ENCODE measurements at places on chromosomes 5 and 9. TPM values are rescaled to one million over a fixed set of nuclear protein-coding genes. Genes with fewer than 3 reads are reported as not detected.

DNA sequence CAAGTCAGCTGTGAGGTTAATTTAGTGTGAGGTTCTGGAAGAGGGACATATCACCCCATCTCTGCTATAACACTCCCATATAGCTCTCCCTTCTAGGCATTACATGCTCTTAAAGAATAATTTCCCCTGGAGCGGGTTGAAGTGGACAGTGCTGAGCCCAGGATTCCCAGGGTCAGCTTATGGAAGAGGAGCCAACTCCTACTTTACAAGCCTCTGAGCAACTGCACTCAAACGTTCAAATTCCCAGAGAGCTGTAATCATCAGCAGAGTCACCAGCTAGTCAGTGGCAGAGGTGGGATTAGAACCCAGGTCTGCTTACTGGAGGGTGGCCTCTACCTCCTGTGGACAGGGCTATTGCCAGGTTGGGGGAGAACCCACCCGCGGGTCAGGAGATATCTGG lies 1.4 kb downstream of the NEURL1B start:
- DNase-seq = no peak

Gene SLC45A2
- 2.0 TPM for total RNA-seq

DNA sequence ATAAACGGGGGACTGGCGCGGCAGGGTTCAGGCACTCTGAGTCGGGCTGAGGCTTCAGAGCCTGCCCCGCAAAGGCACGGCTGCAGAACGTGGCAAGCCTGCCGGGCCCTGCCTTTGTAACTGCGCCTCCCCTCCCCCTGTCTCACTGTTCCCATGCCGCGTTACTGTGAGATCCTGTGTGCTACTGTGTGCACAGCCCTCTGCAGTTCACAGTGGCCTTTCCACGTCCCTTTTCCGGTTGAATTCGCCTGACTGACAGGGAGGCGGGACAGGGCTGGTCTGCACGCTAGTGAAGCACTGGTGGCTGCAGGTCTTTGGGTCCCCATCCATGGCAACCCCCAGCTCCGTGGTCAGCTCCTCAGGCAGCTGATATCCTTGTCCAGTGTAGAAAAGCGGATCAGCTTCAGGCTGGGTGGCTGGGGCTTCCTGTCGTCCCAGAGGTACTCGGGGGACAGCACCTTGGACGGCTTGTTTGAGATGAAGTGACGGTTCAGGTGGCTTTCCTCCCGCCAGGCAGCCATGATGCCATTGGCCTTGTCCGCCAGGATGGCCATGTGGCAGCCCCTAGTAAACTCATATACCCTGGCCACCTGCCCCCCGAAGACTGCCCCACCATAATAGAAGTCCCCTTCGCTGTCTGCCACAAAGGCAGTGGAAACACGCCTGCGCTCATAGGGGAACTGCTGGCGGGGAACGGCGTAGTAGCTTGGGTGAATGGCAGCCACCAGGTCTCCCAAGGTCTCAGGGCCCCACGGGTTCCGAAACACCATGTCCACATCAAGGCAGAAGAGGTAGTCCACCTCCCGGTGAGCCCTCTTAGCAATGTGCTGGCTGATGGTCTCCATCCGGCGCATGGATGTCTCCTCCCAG lies 10.3 kb downstream of the GBGT1 start:
- DNase-seq = no peak

Gene BTNL3
- total RNA-seq = not detected

DNA sequence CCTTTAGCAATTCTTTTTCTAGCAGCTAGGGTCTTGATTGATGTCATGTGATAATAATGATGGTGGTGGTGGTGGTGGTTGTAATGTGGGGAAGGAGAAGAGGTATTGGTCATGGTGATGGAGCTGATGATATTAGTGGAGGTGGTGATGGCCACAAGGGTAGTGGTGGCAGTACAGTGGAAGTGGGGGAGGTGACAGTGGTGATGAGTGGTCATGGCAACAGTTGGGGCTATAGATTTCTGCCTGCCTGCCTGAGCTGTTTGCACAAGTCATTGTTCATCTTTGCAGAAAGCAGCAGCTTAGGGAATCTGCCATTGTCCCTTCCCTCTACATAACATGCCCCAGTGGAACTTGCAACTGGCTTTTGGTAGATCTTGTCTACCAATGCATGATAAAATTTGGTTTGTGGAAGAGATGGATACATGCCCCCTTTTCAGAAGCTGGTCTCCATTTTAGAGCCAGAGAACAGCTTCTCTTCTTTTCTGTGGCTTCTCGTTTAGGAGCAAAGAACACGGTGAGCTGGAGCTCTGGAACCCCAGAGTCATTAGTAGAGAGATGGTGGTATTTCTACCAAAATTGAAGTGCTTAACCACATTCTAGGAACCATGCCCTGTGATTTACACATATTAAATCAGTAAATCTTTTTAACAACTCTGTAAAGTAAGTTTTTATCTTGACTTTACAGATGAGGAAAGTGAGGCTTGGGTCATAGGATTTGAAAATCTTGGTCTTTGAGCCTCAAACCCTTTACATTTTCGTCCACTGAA lies 100.3 kb downstream of the AOPEP start:
- DNase-seq = no peak

GRCh38 chr9:93974151-93974550 lies 19.0 kb upstream of the BARX1 start:
- DNase-seq = no peak

DNA sequence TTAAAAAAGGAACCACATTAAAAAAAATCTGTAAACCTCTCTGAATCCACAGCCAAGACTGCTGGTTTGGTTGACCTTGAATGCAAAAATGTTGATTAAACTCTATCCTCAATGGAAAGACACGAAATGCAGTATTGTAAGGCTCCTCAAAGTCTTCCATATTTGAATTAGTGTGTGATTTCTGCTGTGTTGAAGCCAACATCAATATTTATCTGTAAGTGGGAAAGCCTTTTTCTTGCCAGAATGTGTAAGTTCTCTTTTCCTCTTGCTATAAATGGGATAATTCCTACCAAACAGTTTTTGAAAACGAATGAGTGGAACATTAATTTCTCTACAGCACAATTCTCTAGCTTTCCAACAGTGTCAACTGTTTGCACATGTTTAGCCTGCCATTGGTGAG lies 422.1 kb upstream of the TNC start:
- no peak for DNase-seq

Gene CCL21
- not detected for total RNA-seq

Gene HTR4
- total RNA-seq = not detected

DNA sequence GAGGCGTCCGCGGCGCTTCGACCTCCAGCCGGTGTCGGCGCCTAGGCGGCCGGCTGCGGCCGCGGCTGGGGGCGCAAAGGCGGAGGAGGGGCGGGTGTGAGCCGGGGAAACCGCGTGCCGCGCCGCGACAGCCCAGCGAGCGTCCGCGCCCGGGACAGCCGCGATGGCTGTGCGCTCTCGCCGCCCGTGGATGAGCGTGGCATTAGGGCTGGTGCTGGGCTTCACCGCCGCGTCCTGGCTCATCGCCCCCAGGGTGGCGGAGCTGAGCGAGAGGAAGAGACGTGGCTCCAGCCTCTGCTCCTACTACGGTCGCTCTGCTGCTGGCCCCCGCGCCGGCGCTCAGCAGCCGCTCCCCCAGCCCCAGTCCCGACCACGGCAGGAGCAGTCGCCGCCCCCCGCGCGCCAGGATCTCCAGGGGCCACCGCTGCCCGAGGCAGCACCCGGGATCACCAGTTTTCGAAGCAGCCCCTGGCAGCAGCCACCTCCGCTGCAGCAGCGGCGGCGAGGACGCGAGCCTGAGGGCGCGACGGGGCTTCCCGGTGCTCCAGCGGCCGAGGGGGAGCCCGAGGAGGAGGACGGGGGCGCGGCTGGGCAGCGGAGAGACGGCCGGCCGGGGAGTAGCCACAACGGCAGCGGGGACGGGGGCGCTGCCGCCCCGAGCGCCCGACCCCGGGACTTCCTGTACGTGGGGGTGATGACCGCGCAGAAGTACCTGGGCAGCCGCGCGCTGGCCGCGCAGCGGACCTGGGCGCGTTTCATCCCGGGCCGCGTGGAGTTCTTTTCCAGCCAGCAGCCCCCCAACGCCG lies 605 bp downstream of the CHSY3 start:
- peak; percentile 10 for DNase-seq

Gene NUTM2G
- not detected for total RNA-seq

Gene NXNL2
- 1.1 TPM for total RNA-seq

DNA sequence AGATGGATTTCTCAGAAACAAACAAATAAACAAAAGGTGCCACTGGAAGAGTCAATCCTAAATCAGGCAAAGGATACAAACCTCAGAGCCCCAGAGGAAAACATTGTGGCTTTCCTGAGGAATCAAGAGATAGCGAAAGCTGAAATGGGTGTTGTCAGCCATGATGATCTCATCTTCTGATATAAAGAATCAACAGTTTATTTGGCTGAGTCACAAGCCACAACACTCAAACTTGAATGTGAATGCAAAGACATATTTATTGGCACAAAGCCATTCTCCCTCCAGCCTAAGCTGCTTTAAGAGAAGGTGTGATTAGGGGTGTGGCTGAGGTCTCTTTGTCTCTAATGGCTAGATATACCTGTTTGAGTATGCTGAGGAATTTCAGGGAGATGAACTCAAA lies 73.3 kb upstream of the NREP start:
- peak; percentile 87 for DNase-seq

GRCh38 chr9:88049677-88050307 lies 75.5 kb upstream of the CDK20 start:
- no peak for DNase-seq

- no peak for DNase-seq
These were observed 64.7 kb downstream of the NR3C1 start for GRCh38 chr5:143338658-143339366.

- DNase-seq = no peak
These were observed 23.2 kb downstream of the DNM1 start for GRCh38 chr9:128226412-128226801.

Gene TRIM14
- 15.1 TPM for total RNA-seq

- no peak for DNase-seq
These were observed 27.8 kb upstream of the LAMC3 start for GRCh38 chr9:130981002-130981755.

DNA sequence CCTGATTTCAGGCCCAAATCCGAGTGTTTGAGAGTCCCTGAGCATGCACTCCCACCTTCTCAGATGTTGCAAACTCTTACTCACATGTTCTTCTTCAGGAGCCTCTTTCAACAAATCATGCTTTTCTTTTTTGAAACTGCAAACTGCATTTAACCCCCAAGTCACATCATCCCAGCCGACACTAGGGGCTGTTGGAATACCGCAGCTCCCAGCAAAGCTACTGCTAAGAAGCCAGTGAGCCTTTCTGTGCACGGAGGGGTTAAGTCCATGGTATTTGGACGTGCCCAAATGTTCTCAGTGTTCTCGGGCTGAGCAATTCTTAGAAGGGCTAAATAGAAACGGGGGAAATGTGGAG lies 282.9 kb downstream of the NFIB start:
- peak; percentile 55 for DNase-seq

GRCh38 chr9:76373173-76373783 lies 20.9 kb downstream of the RFK start:
- no peak for DNase-seq

DNA sequence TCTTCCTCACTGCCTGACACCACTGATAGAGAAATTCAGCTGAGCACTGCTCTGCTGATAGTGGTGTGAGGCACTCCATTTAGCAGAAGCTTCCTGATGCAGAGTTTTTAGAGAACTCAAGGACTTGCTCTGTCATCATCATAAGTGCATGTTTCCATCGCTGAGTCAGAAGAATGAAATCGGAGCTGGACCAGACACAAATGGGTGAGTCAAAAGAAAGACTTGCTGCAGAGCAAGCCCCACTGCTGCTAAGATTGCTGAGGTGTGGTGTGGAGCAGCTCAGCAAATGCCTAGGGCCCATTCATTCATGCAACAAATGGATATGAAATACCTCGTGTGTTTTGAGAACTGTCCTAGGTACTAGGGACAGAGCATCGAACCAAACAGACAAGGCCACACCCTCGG lies 410.2 kb upstream of the SLC30A5 start:
- DNase-seq = peak; percentile 92

GRCh38 chr5:171968531-171968930 lies 37.9 kb downstream of the FBXW11 start:
- DNase-seq = no peak

Gene PCDHB11
- 0.20 TPM for total RNA-seq

- no peak for DNase-seq
These were observed 107.3 kb upstream of the GABRG2 start for GRCh38 chr5:161960314-161960713.

Gene MCTP1
- total RNA-seq = 3.4 TPM

- no peak for DNase-seq
These were observed 3.8 kb upstream of the ZDHHC12 start for GRCh38 chr9:128727640-128728248.

GRCh38 chr5:13339093-13339492 lies 605.4 kb downstream of the DNAH5 start:
- peak; percentile 33 for DNase-seq

GRCh38 chr9:87888501-87888900 lies 5.8 kb downstream of the SPATA31E1 start:
- no peak for DNase-seq

- no peak for DNase-seq
These were observed 83.5 kb upstream of the SPDL1 start for GRCh38 chr5:169499990-169500505.

- no peak for DNase-seq
These were observed 780.7 kb downstream of the NR2F1-AS1 start for GRCh38 chr5:92800365-92800764.

DNA sequence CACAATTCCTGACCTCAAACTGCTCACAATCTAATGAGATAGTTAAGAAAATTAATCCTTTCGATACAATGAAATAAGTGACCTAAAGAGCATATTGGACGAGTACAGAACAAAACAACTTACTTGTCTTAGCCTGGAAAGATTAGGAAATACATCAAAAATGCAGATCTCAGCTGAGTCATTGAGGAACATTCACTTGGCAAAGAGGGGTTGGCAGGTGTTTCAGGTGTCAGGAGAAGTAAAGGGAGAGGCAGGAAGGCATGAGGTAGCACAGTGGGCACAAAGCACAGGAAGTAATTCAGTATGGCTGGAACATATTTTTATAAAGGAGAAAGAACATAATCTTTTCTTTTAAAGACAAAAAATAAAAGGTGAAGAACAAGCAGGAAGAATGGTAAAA lies 628.8 kb upstream of the RGMB start:
- DNase-seq = no peak

Gene FRRS1L
- not detected for total RNA-seq

Gene KCNV2
- not detected for total RNA-seq

Gene ALDOB
- total RNA-seq = not detected

GRCh38 chr5:181189363-181189961 lies 15.5 kb downstream of the TRIM7 start:
- DNase-seq = peak; percentile 31

- DNase-seq = no peak
These were observed 70.1 kb downstream of the WNK2 start for GRCh38 chr9:93254061-93254481.

DNA sequence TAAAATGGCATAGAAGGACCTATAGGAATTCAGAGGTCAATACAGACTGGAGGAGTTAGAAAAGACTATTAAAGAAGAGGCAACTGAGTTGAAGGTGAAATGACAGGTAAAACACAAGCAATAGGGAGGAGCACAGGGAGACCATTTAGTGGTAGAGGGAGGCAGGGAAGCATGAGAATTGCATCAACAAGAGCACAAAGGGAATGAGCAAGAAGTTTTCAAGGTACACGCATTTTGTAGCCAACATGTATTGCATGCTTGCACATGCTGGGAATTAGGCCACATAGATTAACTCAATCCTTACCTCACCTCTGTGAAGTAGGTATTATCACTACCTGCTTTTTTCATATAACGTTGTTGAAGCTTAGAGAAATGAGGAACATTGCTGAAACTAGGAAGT lies 42.3 kb downstream of the PLPP1 start:
- DNase-seq = no peak
